CMK (cell line): ENCODE measurements at places on chromosomes 16 and 17.

DNA sequence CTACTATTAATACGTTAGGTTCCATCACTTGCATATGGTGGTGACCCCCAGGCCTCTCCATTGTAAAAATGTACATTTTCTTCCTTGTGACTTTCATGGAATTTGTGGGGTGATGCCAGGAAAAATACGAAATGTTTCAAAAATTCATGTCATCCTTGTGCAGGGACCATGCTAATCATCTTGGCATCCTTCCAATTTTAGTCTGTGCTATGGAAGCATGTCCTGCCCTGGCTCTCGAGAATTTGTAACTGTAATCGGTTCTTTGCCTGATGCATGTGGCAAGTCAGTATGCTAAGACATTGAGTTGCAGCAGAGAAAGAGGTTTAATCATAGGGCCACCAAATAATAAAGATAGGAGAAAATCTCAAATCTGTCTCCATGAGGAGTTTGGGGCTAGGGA is 14.3 kb upstream of the GINS3 start:
- no peak for DNase-seq

DNA sequence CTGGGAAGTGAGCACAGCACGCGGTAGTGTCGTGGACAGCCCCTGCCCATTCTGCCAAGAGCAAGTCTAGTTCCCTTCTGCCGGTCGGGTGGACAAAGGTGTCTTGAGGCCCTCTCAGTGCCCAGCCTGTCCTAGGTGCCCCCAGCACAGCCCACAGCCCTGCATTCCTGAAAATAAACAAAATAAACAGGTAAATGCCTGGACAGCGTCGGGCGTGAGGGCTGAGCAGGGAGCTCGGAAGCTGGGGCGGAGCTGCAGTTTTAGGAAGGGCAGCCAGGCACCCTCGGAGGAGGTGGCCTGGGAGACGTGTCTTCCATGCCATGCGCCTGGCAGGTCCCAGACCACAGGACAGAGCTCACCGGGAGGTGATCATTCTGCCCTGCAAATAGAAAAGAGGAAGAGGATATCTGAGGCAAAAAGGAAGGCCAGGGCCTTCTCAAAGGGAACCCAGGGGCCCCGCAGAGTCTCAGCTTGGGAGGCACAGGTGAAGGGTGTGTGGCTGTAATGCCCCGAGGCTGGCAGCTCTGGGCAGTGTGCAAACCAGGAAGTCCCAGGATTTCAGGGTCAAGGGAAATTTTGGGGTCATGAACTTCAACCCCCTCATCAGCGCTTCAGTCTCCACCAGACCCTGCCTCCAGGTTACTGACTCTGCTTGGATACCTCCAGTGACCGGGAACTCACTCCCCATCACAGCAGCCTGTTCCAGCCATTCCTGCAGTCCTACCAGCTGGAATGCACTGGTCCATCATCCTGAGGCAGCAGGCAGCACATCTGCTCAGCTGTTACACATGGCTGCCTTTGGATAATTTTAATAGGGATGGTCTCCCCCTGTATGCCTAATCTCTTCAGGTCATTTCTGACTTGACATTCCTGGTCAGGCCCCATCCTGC is 1.7 kb downstream of the ZNF469 start:
- DNase-seq = no peak

DNA sequence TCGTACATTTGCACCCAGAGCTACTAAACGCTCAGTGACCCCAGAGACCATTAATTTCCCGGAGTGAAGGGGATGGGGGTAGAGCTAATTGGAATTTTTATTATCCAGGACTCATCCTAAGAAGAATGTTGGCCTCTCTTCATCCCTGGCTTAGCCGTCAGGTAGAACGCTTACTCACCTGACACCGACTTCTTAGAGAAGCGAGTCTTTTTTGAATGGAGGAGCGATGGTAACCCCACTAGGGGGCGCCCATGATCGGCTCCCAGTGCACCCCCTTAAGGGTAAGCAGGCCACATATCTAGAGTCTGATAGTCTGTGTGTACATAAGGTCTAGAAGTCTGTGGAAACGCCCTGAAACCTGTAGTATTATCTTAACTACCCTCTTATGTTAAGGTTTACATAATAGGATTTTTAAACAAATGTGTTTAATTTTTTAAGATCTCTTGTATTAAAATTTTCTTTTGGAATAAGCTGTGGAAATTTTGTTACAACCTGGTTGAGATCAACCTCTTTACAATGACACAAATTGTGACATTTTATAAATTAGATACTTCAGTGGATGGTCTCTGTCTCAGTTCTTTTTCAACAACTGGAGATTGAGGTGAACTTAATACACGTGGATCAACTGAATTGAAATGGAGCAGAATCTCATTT is 229.8 kb downstream of the CPPED1 start:
- peak; percentile 39 for DNase-seq

- DNase-seq = no peak
These were observed 288.7 kb downstream of the SOX9 start for GRCh38 chr17:72409405-72410002.

- DNase-seq = no peak
These were observed 105.0 kb downstream of the BANP start for GRCh38 chr16:88056212-88056611.

DNA sequence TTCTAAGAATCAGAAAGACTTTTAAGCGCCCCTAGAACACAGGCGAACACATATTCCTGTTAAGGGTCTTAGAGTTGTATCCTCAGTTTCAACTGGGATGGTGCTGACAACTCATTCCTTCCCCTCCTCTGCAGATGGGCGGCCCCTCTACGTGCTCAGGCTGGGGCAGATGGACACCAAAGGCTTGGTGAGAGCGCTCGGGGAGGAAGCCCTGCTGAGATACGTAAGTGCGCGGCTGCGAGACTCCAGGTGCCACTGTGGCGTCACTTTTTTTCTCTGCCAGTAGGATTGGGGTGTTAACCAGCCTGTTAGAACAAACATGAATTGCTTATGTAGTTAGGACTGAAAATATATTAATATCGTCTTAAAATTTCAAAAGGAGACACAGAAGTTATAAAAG is 62.7 kb downstream of the SEC14L1 start:
- DNase-seq = no peak

GRCh38 chr16:662095-662494 is 5.8 kb upstream of the RHOT2 start:
- DNase-seq = no peak

- DNase-seq = no peak
These were observed 37.6 kb downstream of the CDYL2 start for GRCh38 chr16:80766798-80767197.
